ENCODE measurements at places on chromosomes 3 and 15.

DNA sequence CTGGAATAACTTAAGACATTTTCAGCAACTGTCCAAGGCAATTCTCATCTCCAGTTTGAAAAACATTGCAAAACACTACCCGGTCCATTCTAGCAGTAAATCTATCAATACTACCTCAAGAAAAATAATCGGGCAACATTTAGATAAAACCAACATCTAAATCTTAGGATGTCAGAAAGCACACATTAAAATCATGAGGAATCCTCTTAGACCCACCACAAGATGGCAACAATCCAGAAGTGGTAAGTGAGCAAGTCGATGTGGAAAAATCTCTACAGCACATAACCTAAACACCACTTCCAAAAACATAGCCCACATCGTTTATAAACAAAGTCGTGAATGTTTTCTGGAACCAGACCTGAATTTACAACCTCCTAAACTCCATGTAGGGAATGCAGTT, 5.7 kb downstream of the PLCH1 start:
- DNase-seq, result no peak

GRCh38 chr3:43960448-43960840, 269.7 kb downstream of the ABHD5 start:
- DNase-seq, result no peak

GRCh38 chr3:31559872-31560534, 27.3 kb downstream of the STT3B start:
- no peak for DNase-seq

DNA sequence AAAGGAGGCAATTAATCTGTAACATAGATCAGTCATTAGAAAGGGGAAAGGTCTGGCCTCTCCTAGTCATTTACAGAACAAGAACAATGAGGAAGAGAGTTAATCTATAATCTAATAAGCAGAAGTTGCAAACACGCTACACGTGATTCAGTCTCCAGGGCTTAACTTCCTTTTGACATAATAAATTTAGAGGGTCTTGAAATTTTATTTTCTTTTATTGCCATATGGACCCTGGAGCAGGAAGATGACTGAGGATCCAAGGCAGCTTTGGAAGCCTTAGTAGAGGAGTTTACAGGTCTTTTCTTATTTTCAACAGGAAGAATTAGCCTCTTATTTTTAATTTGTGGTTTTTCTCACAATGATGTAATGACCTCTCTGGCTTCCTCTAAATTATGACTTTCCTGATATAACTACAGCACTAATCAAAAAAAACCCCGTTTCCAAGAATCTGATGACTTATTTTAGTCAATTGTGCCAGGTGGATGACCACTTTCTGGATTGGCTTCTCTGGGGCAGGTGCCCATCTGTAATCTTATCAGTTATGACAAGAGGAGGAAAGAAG, 32.2 kb downstream of the ADGRG7 start:
- no peak for DNase-seq

GRCh38 chr15:33064878-33065277, 129.6 kb downstream of the FMN1 start:
- no peak for DNase-seq

GRCh38 chr3:36635731-36636130, 128.6 kb downstream of the DCLK3 start:
- no peak for DNase-seq
